PC-9 (cell line): ENCODE measurements at places on chromosomes 3 and 15. TPM values are rescaled to one million over a fixed set of nuclear protein-coding genes. Genes with fewer than 3 reads are reported as not detected.
A peak's percentile ranks its signal among the peaks of the same experiment; 100 is the strongest.

DNA sequence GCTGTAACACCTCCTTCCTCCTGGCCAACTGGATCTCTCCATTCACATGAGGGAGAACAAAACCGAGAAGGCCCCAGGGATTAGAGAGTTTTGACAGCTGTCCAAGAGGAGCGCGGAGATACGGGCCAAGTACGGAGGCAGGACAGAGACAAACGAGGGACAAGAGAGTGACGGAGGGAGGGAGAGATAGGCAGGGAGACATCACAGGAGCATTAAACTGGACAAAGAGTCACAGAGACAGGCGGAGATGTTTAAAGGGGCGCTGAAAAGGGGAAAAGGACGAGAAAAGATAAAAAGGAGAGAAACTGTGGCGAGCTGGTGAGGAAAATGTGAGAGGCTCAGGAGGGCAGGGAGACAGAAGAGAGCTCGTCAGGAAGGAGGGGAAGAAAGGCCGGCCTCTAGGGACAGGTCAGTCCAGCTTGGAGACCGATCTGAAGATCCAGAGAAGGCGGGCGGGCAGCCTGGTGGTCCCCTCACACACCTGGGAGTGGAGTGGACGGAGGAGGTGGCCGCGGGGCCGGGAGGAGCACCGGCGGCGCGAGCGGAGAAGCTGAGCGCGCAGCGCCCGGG is 40.5 kb upstream of the ROPN1 start:
- H3K27ac ChIP-seq = no peak overlapping the region
- H3K36me3 ChIP-seq = no peaks in the 10 kb centered on the region
- peak overlapping the region; percentile 56; the same call in 1 of the 2 replicates for H3K4me3 ChIP-seq
- no peak for DNase-seq
- H3K4me1 ChIP-seq = no peaks in the 10 kb centered on the region
- peaks cover 63% of the 10 kb centered on the region for H3K27me3 ChIP-seq

PRSS50 gene
- 0.48 and 0.50 TPM in 2 replicates for total RNA-seq

GRCh38 chr3:125403789-125404188 is 28.7 kb upstream of the ZNF148 start:
- no peak overlapping the region for H3K27ac ChIP-seq
- no peaks in the 10 kb centered on the region for H3K4me1 ChIP-seq
- no peak for DNase-seq

KNG1 gene
- total RNA-seq = not detected in 2 replicates

GRCh38 chr3:123373474-123373987 is 75.4 kb downstream of the ADCY5 start:
- no peaks in the 10 kb centered on the region for H3K27me3 ChIP-seq
- H3K36me3 ChIP-seq = no peaks in the 10 kb centered on the region
- no peak for DNase-seq
- H3K4me3 ChIP-seq = no peak overlapping the region
- no peak overlapping the region for H3K27ac ChIP-seq

DNA sequence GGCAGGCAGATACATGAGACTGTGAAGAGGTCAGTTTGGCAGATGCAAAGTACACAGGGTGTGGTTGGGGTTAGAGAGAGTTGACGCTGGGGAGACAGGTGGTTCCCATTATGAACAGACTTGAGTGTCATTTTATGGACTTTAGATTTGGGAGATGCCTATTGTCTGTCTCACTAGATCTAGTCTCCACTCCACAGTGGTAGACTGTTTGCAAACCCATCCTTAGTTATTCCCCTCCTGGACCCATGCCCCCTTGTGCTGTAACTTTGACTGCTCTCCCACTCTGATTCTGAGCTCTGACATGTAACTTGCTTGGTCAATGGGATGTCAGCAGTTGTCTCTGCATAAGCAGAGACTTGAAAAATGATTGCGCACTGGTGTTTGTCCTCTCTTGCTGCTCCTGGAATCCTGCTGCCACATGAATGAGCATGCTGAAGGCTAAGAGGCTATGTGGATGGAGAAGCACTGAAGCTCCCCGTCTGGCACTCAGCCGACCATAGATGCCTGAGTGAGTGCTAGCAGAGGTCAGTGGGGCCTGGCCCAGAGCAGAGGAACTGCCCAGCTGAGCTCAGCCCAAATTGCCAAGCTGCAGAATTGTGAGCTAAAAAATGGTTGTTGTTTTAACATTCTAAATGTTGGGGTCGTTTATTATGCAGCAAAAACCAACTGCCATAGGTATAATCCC is 88.2 kb downstream of the FAM43A start:
- H3K4me1 ChIP-seq = peaks cover 14% of the 10 kb centered on the region; the same call in 1 of the 2 replicates
- H3K36me3 ChIP-seq = no peaks in the 10 kb centered on the region
- DNase-seq = no peak
- H3K4me3 ChIP-seq = no peak overlapping the region
- H3K27ac ChIP-seq = no peak overlapping the region

DNA sequence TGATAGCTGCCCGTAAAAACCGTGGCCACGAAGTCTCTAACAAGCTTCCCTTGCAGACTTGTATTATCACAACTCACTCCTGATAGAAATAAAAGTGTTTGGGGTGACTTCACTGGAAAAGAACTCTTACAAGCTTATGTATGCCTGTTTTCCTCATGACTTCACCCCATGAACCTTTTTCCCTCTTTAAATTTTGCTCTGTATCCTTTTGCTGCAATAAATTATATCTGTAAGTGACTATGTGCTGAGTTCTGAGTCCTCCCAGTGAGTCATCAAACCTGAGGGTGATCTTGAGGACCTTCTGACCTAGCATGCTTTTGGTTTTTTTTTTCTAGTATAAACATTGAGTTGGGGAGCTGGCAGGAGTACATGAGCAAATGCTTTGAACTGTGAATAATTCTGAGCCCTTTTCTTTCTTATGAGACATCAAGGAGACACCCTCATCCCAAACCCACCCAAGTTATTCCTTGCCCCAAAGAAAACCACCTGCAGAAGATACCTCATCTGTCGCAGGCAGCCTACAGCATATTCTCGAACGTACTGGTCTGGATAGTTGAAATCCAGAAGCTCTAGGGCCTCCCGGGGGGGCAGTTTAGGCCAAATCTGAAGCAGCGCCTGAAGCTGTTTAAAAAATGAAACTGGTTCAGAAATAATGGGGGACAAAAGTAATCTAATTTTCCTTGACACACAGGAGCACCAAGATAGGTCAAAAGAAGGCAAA is 85.9 kb downstream of the FAIM start:
- H3K36me3 ChIP-seq = peaks cover 6% of the 10 kb centered on the region; the same call in 1 of the 2 replicates
- H3K4me3 ChIP-seq = no peak overlapping the region
- H3K27ac ChIP-seq = peak overlapping the region; percentile 71
- H3K27me3 ChIP-seq = no peaks in the 10 kb centered on the region

GRCh38 chr3:93988283-93988682 is 8.3 kb downstream of the ARL13B start:
- DNase-seq = no peak
- peaks cover 11% of the 10 kb centered on the region for H3K4me1 ChIP-seq
- no peak overlapping the region for H3K4me3 ChIP-seq

DNA sequence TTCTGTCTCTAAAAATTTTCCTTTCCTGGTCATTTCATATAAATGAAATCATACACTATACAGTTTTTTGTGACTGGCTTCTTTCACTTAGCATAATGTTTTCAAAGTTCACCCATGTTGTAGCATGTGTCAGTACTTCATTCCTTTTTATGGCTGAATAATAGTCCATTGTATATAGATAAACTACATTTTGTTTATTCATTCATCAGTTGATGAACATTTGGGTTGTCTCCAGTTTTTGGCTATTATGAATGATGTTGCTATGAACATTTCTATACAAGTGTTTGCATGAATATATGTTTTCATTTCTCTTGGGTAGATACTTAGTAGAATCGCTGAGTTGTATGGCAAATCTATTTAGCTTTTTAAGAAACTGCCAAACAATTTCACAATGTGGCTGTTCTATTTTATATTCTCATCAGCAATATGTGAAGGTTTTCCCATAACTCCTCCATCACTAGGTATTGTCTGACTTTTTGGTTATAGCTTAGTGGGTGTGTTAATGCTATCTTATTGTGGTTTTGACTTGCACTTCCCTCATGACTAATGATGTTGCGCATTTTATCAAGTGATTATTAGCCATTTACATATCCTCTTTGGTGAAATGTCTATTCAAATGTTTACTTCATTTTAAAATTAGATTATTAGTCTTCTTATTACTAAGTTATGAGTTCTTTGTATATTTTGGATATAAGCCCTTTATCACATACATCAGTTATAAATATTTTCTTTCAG is 21.7 kb upstream of the AP4E1 start:
- no peak overlapping the region for H3K4me3 ChIP-seq
- peaks cover 15% of the 10 kb centered on the region for H3K4me1 ChIP-seq
- no peaks in the 10 kb centered on the region for H3K36me3 ChIP-seq
- H3K27me3 ChIP-seq = no peaks in the 10 kb centered on the region
- DNase-seq = no peak

GRCh38 chr3:152452318-152452717 is 183.6 kb downstream of the MBNL1 start:
- H3K36me3 ChIP-seq = peaks cover 19% of the 10 kb centered on the region; the same call in 1 of the 2 replicates
- no peak for DNase-seq
- no peaks in the 10 kb centered on the region for H3K4me1 ChIP-seq
- H3K4me3 ChIP-seq = no peak overlapping the region

DNA sequence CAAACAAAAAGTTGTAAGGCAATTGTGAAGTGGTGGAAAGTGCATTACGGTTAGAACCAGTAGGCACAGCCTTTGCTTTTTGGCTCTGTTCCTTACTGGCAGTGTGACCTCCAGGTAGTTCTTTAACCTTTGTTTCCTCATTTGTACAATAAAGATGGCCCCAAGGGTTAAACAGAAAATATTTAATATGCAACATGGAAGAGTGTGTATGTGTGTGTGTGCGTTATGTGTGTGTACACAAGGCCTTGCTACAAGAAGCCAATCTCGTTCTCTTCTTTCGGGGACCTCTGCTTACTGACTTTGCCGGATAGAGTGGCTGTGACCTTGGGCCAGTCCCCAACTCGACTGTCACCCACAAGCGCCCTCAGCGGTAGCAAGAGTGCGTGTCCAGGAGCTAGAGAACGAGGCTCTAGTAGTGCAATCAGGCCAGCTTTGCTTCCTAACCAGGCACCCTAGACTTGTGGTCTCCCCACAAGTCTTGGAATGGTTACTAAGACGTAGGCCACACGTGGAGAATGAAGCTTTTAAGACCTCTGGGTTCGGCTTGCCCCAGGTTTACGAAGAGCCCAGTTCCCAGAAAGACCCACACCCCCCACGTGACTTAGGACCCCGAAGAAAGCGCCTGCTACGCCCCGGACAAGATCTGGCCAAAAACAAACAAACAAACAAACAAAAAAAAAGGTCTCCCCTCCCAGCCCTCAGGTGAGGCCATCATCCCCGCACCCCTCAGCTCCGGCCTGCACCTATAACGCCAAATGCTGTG is 593 bp downstream of the CIAO2A start:
- H3K4me1 ChIP-seq = peaks cover 26% of the 10 kb centered on the region
- no peaks in the 10 kb centered on the region for H3K27me3 ChIP-seq
- peak; percentile 30 for DNase-seq
- H3K27ac ChIP-seq = no peak overlapping the region
- no peaks in the 10 kb centered on the region for H3K36me3 ChIP-seq
- peak overlapping the region; percentile 67 for H3K4me3 ChIP-seq

GRCh38 chr3:72336821-72337479 is 511.3 kb downstream of the SHQ1 start:
- peak; percentile 19 for DNase-seq
- no peak overlapping the region for H3K27ac ChIP-seq
- no peaks in the 10 kb centered on the region for H3K27me3 ChIP-seq
- peaks cover 14% of the 10 kb centered on the region for H3K4me1 ChIP-seq

DNA sequence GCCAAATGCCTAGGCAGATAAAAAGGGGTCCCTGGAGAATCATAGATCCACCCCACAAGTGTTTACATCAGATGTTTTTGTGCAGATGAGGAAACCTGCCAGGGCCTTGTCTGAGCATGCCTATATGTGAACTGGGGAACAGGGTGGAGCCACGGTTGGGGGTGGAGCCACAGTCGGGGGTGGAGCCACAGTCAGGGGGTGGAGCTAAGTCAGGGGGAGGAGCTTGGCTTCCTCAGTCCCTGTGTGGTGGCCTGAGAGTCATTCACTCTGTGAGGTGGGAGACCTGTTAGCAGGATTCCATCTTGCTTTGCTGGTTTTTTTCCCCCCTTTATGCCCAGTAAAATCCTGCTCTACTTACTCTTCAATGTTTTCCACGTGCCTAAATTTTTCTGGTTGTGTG is 57.8 kb upstream of the TGFBR2 start:
- H3K4me1 ChIP-seq = no peaks in the 10 kb centered on the region
- H3K27ac ChIP-seq = no peak overlapping the region
- H3K27me3 ChIP-seq = no peaks in the 10 kb centered on the region
- no peak for DNase-seq

DNA sequence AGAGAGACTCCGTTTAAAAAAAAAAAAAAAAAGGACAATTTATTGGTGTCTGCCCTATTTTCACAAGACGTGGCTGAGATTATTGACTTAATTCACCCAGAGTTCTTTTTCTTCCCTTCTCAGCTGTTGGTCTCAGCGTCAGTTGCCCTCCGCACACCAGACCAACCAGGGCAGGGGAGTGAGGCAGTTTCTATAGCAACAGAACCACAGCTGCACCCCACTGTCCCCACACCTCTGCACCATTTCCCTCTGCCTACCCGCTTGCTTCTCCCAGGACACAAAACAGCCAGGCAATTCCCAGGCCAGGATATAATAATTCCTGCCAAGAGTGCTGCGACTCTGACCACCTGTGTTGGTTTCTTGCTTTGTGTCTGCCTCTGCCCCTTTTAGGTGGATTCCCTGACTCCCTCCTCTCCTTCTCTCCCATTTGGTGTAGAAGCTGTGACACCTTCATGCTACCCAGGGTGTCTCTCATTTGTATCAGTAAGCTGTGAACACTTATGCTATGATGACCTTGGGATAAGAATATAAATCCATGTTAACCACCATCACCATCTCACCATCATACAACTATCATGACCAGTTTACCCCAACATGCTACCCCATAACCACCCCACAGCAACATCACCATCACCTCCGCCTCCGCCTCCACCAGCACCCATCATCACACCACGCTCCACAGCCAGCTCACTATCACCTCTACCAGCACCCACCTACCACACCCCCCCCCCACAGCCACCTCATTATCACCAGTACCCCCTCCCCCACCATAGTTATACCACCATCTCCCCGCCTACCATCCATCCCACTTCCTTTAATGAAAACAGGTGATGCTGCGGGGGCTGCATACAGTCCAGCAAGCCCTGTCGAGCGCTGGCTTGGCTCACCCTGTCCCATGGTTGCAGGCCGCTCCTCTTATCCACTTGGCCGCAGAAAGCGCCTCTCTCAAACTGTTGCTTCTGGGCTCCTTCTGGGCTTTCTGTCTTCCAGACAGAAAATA is 589 bp downstream of the EPB42 start:
- H3K4me1 ChIP-seq = no peaks in the 10 kb centered on the region
- no peaks in the 10 kb centered on the region for H3K36me3 ChIP-seq
- no peaks in the 10 kb centered on the region for H3K27me3 ChIP-seq
- no peak for DNase-seq

ATP10A gene
- not detected in 2 replicates for total RNA-seq

GRCh38 chr3:58151637-58152036 is 59.1 kb downstream of the DNASE1L3 start:
- DNase-seq = no peak
- no peak overlapping the region for H3K4me3 ChIP-seq
- no peaks in the 10 kb centered on the region for H3K4me1 ChIP-seq
- no peak overlapping the region for H3K27ac ChIP-seq
- H3K27me3 ChIP-seq = no peaks in the 10 kb centered on the region
- peaks cover 59% of the 10 kb centered on the region for H3K36me3 ChIP-seq

GRCh38 chr3:110955301-110955880 is 116.2 kb upstream of the NECTIN3 start:
- DNase-seq = no peak
- no peaks in the 10 kb centered on the region for H3K27me3 ChIP-seq
- no peak overlapping the region for H3K27ac ChIP-seq
- H3K4me1 ChIP-seq = no peaks in the 10 kb centered on the region

SYNPR gene
- total RNA-seq = not detected in 2 replicates

GRCh38 chr3:34238407-34238806 is 440.0 kb downstream of the PDCD6IP start:
- H3K4me3 ChIP-seq = no peak overlapping the region
- no peak for DNase-seq
- no peaks in the 10 kb centered on the region for H3K4me1 ChIP-seq
- H3K27ac ChIP-seq = no peak overlapping the region
- no peaks in the 10 kb centered on the region for H3K27me3 ChIP-seq
